ENCODE measurements at places on chromosomes 6 and 20.

DNA sequence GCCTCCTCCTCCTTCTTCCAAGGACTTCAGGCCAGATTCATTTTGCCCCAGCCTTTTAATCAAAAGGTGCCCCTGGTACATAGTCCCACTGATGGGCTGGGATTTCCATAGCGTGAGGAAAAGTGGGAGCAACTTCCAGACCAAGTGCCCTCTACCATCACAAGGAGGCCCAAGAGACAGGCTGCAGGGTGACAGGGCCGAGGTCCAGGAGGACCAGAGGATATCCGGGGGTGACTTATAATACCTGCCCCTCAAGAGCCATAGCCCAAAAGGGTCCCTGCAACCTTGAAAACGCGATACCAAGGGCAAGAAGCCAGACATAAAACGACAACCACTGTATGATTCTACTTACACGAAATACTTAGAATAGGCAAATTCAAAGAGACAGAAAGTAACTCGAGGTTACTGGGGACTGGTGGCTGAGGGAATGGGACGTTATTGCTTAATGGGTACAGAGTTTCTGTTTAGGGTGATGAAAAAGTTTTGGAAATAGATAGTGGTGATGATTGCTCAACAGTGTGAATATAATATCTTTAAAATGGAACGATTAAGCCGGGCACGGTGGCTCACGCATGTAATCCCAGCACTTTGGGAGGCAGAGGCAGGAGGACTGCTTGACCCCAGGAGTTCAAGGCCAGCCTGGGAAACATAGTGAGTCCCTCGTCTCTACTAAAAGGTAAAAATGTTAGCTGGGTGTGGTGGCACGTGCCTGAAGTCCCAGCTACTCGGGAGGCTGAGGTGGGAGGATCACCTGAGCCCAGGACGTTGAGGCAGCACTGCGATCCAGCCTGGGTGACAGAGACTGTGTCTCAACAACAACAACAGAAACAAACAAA, 71.9 kb downstream of the NOL4L start:
- DNase-seq, result no peak

DNA sequence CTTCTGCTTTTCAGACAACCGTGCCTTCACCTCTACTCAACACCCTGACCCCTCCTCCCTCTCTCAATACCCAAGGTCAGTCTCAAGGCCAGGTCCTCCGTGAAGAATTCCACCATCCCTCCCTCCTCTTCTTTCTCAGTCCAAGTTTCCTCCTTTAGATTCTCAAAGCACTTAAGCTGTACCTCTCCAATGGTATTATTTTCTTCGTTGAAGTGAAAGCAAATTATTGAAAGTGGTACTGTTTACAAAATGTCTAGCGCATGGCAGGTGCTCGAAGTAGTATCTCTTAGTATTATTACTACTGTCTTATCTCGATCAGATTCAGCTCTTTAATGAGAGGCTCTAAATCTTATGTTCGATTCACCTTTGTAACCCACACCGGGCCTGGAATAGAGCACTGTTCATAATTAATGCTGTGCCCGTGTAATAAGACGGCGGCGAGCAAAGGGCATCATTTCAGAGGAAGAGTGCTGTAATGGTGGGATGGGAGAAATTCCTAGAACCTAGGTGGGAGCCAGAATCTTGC, 593 bp upstream of the RALGAPB start:
- no peak for DNase-seq

- DNase-seq, result peak; percentile 17
Measured at GRCh38 chr6:15330174-15330944, 84.5 kb downstream of the JARID2 start.

DNA sequence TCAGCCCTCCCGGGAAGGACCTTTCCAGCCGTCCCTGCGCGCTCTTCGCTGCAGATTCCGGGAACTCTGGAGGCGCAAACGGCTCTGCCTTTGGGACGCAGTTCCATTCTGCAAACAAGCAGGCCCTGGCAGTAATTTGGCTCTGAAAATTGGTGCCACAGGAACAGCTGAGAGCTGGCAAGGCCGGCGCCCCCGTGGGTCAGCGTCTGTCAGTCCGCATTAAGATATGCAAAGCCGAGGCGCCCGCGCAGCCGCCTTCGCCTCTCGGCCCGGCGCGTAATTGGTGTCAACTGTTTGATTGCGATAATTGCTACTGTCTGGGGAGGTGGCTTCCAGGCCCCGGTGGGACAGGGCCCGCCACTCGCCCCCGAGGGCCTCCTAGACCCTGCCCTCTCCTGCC, 73.6 kb downstream of the NCR2 start:
- DNase-seq, result no peak

GRCh38 chr6:119739769-119740168, 390.2 kb upstream of the MAN1A1 start:
- no peak for DNase-seq

GRCh38 chr20:39547546-39548408, 585.6 kb downstream of the DHX35 start:
- no peak for DNase-seq

DNA sequence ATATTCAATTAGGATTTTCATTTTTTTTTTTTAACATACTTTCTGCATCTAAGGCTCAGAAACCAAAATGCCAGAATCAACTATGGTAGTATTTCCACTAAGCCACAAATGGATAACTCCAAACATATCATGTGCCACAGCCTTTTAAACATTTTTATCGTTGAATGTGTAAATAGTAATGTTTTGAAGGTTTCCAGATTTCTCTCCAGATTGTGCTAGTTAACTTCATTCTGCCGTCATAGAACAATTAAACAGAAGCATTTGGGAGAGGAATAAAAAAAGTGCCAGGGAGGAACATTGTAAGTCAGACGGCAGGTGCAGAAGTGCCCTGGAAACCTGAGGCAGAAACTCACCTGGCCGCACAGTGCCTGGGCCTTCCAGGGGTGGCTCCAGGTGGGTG, 23.6 kb downstream of the SMOC2 start:
- DNase-seq, result no peak

DNA sequence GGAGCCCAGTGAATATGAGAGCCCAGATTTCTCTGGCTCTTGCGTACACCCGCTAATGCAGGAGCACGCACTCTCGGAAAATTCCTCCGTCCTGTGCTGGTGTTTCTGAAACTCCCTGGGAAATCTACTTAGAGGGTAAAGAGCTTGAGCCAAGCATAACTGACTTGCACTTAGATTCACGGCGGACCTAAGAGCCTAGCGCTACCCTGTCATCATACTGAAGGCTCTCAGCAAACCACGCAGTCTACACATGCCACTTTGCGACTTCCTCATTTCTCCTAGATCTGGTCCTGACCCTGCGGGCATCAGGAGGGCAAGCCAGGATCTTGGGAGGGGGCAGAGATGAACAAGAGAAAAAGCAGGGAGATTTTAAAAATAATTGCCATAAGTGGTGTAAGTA, 324.7 kb downstream of the CD83 start:
- no peak for DNase-seq

DNA sequence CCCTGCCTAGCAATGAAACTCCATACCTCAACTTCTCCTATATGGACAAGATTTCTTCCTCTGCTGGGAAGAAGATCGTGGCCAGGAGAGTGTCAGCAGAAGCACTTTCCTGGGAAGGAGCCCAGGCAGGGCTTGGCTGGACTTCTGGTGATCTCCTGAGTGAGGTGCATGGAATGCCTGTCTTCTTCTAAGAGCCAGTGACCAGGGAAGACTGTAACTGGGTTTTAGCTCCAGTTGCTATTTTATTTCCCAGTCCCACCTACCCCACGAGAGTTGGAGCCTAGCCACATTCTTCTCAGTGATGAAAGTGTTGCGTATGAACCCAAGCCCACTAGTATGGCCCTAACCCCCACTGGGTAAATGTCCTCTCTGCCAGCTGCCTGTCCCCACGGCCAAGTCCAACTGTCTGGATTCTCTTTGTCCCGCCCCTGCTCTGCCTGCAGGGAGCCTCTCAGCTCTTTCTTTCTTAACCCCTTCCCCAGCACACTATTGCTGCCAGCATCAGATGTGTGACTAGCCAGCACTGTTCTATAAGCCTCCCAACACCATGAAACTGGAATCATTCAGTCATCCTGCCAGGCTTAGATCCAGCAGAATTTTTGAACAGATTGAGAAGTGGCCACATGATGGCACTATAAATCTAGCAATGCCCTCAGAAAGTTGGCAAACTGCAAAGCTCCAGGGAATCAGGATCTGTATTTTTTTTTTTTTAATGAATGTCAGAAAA, 69.8 kb upstream of the FAM184A start:
- DNase-seq, result no peak

DNA sequence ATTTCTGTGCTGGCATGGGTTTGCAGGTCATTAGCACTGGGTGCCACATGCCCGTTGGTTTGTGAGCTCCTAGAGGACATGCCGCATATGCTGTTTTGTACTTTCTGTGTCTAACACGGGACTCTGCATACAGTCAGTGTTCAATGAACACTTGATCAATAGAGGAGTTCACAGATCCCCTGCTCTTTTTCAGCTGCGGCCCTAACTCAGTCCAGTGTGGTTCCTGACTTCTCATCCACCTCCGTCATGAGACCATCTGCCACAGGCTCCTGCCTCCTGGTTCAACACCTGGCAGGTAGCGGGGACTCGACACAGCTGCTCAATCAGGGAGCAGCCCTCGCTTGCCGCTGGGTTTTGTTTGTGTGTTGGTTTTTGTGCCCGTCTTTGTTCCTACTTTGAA, 13.8 kb upstream of the BMP7 start:
- DNase-seq, result no peak

Data from NK-92 treated with Interleukin-12 subunit alpha and Interleukin-12 subunit beta, amount 100 ng/mL, for 24 hours (cell line).